ENCODE measurements at places on chromosomes 6 and 20.

DNA sequence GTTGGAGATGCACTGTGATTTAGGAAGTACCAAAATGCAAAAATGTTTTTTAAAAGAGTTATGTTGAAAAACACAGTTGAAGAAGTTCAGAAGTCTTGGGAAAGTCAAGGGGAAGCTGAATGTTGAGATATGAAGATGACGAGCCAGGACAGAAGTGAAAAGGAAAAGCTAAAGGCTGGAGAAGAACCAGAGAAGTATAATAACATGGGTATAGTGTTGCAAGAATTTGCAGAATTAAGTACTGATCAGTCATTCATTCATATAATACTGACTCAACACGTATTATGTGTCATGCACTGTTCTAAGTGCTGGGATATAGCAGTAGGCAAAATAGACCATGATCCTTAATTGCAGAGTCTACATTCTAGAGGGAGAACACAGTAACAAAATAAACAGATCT, 432.8 kb downstream of the CDC5L start:
- no peak for DNase-seq

- no peak for DNase-seq
Measured at GRCh38 chr6:3194535-3195419, 32.7 kb downstream of the TUBB2B start.

GRCh38 chr6:94559829-94560537, 1017.4 kb upstream of the MANEA start:
- DNase-seq: no peak

DNA sequence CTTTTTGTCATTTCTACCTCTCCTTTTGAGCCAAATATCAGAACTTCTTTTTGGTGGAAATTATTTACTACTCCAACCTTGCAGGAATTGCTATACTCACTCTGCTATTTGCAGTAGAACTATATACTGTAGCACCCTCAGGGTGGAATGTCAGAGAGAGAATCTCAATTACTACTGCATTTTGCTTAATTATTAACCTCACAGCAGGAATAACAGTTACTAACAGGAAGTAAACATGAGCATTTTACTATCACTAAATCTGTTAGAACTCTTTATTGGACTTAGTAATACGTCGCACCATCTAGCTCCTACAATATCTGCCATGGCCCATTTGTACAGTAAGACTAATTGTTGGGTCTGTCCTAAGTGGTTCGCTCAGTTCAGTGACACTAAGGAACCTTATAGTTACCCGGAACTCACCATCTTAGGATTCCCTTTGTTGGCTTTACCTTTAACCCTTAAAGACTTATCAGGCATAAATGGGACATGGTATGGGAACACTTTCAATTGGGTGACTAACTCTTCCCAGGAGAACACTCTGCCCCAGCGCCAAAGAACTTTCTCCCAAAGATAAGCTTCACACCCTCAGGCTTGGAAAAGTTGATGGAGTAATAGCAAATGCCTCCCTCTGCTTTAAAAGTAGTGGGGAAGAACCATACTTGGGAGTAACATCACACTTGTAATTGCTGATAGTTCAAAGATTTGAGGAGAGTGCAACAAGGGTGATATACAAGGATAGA, 38.8 kb downstream of the PLN start:
- DNase-seq: no peak

DNA sequence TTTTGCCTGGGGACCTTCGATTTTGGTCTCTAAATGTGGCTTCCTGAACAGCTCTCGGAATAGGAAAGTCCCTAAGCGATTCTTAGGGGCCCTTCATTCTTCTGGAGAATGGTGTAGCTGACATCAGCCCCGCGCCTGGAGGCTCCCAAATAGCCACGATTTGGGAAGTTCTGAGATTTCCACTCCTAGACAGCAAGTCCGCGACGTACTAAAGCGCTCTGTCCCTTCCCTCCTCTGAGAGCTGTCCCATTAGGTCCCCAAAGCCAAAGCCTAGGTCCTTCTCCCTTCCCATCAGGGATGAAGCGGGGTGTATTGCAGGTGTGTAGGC, 756 bp downstream of the MOXD1 start:
- DNase-seq: no peak

- DNase-seq: no peak
Measured at GRCh38 chr6:133844709-133845108, 44.2 kb upstream of the TCF21 start.

DNA sequence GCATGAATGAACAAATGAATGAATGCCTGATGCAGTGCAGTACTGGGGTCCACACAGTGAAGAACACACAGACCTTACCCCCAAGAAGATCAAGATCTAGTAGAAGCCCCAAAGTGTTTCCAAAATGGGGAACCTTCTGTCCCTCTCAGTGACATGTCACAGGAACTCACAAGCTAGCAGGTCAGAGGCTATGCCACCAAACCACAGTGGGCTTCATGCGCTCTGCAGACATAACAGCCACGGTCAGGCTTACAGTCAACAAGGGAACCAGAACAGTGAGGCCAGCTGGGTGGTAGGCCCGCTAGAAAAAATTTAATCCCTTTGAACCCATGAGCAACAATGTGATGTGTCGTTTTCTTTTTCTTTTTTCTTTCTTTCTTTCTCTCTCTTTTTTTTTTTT, 20.2 kb upstream of the ARFGEF2 start:
- no peak for DNase-seq

GRCh38 chr20:834151-834746, 734 bp downstream of the FAM110A start:
- no peak for DNase-seq

DNA sequence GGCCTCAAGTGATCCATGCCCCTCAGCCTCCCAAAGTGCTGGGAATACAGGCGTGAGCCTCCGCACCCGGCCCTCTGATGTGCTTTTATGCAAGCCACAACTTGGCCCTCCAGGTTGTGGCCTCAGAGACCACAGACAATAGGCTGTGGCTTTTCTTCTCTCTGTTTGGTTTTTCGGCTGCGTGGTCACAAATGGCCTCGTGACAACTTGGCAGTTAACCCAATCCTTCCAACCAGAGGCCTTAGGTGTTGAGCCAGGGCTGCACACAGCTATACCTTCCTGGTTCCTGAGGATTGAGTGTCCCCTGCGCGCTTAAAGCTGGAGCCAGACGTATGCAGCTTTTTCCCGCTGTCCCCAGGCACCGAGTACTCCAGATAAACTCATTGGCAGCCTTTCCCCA, 6.3 kb upstream of the TGM3 start:
- DNase-seq: no peak

DNA sequence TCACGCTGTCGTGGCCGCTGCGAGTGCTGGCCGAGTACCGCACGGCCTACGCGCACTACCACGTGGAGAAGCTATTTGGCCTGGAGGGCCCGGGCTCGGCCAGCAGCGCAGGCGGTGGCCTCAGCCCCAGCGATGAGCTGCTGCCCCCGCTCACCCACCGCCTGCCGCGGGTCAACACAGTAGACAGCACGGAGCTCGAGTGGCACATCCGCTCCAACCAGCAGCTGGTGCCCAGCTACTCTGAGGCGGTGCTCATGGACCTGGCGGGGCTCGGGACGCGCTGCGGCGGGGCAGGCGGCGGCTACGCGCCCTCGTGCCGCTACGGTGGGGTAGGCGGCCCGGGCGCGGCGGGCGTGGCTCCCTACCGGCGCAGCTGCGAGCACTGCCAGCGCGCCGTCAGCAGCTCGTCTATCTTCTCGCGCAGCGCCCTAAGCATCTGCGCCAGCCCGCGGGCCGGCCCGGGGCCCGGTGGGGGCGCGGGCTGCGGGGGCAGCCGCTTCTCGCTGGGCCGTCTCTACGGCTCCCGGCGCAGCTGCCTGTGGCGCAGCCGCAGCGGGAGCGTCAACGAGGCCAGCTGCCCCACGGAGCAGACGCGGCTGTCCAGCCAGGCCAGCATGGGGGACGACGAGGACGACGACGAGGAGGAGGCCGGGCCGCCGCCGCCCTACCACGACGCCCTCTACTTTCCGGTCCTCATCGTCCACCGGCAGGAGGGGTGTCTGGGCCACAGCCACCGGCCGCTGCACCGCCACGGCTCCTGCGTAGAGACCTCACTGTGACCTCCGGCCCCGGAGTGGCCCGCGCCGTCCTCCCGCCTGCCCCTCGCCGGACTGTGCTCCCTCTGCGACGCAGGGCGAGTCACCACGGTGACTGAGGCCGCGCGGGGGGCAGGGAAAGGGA, 5.7 kb downstream of the TMEM151B start:
- peak; percentile 54 for DNase-seq

GRCh38 chr6:13917141-13917540, 7.6 kb upstream of the RNF182 start:
- DNase-seq: no peak

DNA sequence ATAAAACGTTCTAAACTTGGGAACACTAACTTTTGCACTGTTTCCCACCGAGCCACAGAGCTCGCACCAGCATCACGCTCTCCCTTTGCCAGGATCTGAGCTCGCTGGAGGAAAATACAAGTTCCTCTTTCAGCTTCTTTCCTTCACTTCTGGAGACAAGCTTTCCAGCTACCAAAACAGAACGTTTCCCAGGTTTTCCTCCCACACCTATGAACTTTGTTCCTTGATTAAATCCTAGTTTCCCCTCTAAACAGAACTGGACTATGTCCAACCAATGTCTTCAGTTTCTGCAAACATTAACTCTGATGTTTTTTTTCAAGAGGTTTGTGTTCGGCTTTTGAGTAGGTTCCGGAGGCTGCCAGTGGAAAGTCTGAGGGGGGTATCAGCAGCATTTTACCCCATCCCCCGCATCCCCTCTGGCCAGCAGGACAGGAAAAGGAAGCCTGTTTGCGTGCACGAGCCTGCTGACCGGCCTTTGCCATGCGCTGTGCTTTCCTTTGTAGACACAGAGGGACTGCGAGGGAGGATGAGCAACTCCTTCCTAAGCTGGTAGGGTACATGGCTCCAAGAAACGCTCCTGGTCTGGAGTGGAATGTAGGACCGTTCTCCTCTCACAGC, 135.5 kb downstream of the LY86 start:
- no peak for DNase-seq

- no peak for DNase-seq
Measured at GRCh38 chr20:38883981-38884733, 42.1 kb upstream of the FAM83D start.

DNA sequence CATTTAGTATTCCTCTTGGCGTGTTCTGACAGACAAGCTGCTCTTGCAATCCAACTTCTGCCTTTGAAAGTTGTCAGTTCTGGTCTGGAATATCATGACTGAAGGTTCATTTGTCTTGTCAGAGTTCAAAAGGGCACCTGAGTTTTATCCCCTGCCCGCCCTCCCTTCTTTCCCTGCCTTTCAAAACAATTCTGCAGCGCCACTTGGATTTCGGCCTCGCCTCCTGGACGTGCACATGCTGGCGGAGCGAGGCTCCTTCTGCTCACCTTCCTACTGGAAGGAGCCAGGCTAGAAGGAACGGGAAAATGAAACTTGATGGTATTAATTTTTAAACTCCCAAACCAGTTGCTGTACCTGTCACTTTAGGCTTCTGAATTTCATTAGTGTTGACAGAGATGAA, 55.7 kb upstream of the HDGFL1 start:
- no peak for DNase-seq

DNA sequence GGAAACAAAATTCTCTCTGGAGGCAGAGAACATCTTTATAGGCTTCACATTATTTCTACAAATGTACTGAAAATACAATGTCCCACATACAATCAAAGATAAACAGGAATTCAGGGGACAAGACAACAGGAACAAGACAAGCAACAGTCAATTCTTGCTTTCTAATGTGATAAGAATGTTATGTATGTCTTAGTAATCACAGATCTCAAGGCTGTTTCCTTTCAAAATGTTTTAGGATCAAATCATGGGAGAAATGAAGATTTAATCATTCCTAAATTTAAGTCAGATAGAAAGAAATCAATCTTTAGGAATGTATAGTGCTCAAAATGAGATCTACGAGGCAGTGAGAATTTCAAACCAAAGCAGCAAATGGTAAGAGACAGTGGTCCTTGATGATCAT, 32.1 kb downstream of the NEDD9 start:
- DNase-seq: no peak

- DNase-seq: peak; percentile 18
Measured at GRCh38 chr6:17584241-17584803, 15.8 kb upstream of the FAM8A1 start.

- DNase-seq: no peak
Measured at GRCh38 chr6:114467931-114468330, 125.1 kb upstream of the HS3ST5 start.

GRCh38 chr6:140320081-140321080, 945.9 kb upstream of the CITED2 start:
- no peak for DNase-seq

GRCh38 chr6:5423251-5423650, 161.9 kb downstream of the FARS2 start:
- DNase-seq: no peak

GRCh38 chr6:139204978-139205377, 70.1 kb downstream of the HECA start:
- DNase-seq: no peak

DNA sequence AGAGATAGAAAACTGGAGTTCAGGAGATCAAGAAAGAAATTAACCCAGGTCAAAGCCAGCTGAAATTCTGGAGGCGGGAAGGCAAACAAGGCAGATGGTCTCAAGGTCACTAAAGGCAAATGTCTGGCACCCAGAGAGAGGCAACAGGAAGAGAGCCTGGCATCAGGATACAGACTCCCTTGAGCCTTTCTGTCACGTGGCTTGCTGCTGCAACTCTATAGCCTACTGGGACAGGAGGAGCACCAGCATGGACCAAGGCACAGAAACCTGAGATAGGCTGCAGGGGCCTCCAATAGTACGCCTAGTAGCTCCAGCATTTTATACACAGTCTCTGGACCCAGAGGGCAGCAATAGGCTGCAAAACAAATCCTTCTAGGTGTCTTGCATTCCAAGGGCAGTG, 75.1 kb downstream of the SEL1L2 start:
- DNase-seq: no peak

- DNase-seq: no peak
Measured at GRCh38 chr6:157831018-157831369, 7.9 kb downstream of the SNX9 start.

- no peak for DNase-seq
Measured at GRCh38 chr6:109255946-109256640, 126.2 kb downstream of the CD164 start.

Measured in germinal center (tissue), 1 donor.